Astrocyte of the hippocampus (primary cell): ENCODE measurements at places on chromosomes 3 and 15.

GRCh38 chr3:63706321-63707085 lies 54.0 kb downstream of the SNTN start:
- DNase-seq: peak; percentile 70

- no peak for DNase-seq
These were observed 78.1 kb downstream of the OXNAD1 start for GRCh38 chr3:16343101-16343500.

GRCh38 chr3:178785961-178786360 lies 249.7 kb downstream of the KCNMB2 start:
- peak; percentile 53 for DNase-seq

- no peak for DNase-seq
These were observed 166.8 kb upstream of the LRRN1 start for GRCh38 chr3:3632449-3632848.

- DNase-seq: no peak
These were observed 40.8 kb upstream of the ABHD17C start for GRCh38 chr15:80654299-80654698.

GRCh38 chr15:85440451-85440850 lies 60.0 kb downstream of the AKAP13 start:
- no peak for DNase-seq

GRCh38 chr3:88703501-88704059 lies 403.8 kb upstream of the EPHA3 start:
- DNase-seq: no peak

DNA sequence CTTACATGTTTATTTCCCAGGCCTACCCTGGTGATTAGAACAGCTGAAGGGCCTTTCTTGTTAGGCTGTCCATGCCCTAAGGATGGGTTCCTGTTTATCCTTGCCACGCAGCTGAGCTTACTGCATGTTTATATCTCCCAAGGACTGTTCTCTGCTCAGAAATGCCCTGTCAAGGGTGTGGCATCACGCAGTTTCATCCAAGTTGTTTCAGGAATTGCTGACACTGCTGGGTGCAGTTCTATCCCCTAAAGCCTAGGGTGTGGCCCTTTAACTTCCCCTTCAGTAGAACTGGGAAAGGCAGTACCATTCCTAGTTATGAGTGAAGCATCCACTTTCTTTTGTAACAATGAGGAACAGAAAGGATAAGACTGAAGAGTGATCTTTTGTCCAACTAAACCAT lies 5.0 kb downstream of the ELL3 start:
- no peak for DNase-seq

DNA sequence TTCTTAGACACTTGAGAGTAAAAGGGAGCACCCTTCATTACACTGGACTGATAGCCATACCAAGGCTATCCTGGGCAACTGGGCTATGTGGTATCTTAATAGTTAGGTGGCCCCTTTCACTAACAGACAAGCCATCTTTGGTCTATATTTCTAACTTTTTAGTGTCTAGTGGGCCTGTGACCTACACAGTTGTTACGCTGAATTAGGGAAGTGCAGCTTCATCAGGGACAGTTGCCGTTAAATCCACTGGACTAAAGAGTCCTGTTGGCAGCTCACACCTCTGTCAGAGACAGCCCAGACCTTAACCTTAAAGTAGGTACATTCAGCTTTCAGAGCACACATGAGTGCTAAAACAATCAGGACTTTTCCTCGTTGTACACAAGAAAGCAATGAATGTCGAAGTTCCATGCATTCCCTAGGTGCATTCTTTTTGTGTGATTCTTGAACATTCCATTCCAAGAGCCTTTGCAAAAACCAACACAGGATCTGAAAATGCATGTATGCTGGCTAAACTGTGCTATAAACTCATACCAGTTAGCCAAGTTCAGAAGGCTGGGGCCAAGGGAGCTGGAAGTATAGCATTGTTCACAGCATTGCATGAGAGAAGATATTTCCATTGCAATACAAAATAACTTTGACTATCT lies 230.2 kb upstream of the EIF1B start:
- peak; percentile 89 for DNase-seq

GRCh38 chr15:90451053-90451850 lies 63.2 kb downstream of the IQGAP1 start:
- DNase-seq: peak; percentile 58

DNA sequence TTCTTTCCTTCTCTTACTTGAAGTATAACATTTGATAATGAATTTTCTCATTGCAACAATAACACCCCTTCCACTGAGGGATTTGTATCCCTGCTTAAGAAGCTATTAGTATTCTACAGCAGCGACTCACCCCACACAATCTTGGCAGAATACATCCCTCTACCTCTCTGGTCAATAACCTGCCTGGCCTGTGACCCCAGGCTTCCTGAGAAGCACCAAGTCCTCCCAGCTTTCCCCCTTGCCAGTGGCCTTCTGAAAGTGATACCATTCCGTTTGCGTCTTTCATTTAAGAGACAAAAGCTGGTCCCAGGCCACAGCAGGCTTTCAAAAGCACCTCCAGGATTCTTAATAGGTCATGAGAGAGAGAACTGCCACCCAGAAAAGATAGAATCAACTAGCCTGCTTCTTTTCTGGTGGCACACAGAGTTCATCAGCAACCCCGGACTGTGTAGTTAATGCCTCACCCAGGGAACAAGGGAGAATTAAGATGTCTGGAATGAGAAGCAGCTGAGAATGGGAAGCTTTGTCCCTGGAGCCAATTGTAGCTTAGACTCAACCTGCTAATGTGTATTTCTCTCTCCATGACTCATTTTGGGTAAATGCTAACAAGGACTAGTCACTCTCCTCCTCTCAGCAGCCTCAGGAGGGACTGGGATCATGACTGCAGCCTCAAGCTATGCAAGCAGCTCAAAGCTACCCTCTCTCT lies 101.0 kb upstream of the CPNE4 start:
- peak; percentile 96 for DNase-seq

DNA sequence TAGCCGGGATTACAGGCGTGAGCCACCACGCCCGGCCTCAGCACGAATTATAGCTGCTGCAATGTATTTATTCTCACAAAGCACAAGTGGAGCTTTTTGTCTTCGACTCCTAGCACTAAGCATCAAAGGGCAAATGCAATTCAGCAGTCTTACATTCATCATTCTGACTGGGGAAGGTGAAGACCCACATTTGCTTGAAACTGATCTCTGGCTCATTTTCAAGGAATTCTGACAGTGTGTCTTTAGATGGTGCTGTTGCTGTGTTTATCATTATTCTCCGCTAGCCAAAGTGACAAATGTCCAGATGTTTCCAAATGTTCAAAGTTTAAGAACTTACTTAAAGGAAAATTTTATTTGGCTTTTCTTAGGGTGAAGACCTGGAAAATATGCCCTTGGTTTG lies 55.9 kb downstream of the SGO1 start:
- DNase-seq: no peak

- DNase-seq: peak; percentile 12
These were observed 18.9 kb upstream of the ACAP2 start for GRCh38 chr3:195461594-195462307.

- peak; percentile 76 for DNase-seq
These were observed 3.2 kb downstream of the RTP3 start for GRCh38 chr3:46500656-46501635.

GRCh38 chr15:28983432-28984311 lies 97.9 kb downstream of the APBA2 start:
- DNase-seq: no peak

GRCh38 chr3:16916840-16917239 lies 32.1 kb downstream of the PLCL2 start:
- no peak for DNase-seq

- DNase-seq: peak; percentile 39
These were observed 6.1 kb upstream of the LEKR1 start for GRCh38 chr3:156819842-156820691.

DNA sequence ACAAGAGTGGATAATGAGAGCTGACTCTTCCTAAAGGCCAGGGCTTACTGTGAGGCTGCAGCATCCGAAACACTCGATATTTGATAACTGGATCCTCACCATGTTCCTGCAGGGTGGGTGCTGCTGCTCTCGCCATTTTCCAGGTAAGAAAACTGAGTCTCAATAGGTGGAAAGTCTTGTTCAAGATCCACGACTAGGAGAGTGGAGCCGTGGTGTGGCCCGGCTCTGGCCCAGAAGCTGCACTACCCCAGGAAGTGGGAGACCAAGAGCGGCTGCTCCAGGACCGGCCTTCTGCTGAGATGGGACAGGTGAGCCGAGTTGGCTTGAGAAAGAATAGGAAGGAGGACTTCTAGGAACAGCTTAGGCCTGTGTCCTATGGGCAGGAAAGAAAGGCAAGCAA lies 121.6 kb downstream of the SMAD6 start:
- no peak for DNase-seq

DNA sequence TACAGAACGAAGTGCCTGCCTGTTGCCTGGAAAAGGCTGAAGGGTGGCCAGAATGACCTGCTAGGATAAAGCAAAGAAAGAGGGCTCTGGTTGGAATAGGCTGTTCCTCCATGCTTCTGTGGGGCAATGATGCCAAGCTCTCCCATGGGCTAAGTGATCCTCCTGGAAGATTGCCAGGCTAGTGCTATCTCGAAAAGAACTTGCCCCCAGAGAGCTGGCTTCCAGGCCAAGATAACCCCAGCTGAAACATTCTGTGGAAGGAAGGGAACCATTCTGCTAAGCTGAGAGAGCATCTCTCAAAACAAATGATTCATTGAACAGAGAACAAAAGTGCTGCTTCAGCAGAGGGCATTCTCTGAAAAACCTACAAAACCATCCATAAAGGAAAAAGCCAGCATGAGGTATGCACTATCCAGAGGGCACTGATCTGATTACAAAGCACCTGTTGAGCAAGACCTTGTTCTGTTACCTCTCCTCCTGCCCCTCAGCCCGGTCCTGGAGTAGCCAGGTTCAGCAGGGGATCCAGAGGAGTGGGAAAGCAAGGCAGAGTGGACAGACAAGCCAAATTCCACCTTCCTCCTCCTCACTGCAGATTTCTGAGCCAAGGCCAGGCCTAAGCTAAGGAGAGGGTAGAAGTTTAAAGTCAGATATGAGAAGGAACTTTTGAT lies 31.9 kb upstream of the SPRED1 start:
- no peak for DNase-seq

GRCh38 chr3:149374391-149374790 lies 3.1 kb downstream of the TM4SF1 start:
- DNase-seq: no peak

DNA sequence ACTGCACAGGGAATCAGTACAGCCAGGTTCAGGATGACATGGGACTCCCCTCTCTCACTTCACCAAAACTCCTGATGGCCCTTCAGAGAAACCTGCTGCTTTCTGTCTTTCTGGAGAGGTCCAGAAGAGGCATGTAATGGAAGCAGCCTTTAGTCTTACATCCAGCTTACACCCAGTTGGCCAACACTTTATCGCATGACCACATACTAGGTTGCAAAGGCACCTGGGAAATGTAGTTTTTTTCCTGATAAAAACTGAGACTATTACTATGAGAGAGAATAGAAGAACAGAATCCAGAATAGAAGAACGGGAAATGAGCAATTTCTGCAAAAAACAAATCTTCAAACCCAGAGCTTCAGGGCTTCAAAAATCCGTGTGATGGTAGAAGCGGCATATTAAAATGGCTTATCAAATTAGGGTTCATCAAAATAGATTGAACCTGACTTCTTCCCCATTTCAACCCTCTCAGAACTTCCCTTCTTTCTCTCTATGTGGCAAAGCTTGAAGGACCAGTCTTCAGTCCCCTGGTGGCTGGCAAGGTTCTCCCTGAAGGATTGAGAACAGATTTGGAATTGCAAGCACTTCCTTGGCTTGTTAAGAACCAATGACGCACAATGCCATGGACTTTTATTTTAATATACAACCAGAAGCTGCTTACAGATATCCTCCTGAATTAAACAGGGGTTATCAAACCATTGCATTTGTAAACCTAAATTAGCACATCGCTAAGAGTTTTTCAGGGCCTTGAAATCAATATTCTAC lies 34.4 kb downstream of the CORO2B start:
- DNase-seq: no peak

- DNase-seq: no peak
These were observed 25.5 kb upstream of the HACD2 start for GRCh38 chr3:123610331-123610730.

DNA sequence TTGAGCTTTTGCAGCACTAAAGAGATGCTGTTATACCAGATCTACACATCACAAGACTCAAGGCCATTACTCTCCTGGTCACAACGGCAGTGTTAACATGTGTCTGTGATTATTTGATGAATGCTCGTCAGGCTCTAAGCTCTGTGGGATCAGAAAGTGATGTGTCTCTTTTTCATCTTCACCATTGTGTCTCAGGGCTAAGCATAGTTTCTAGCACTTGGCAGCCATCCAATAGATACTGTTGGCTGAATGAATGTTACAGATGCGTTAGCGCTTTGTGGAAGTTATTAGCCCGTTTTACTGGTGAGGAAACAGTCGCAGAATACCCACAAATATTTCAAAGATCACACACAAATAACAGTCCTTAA lies 1.2 kb upstream of the FAM81A start:
- peak; percentile 20 for DNase-seq

- peak; percentile 65 for DNase-seq
These were observed 161.7 kb downstream of the BBX start for GRCh38 chr3:107684431-107684925.

DNA sequence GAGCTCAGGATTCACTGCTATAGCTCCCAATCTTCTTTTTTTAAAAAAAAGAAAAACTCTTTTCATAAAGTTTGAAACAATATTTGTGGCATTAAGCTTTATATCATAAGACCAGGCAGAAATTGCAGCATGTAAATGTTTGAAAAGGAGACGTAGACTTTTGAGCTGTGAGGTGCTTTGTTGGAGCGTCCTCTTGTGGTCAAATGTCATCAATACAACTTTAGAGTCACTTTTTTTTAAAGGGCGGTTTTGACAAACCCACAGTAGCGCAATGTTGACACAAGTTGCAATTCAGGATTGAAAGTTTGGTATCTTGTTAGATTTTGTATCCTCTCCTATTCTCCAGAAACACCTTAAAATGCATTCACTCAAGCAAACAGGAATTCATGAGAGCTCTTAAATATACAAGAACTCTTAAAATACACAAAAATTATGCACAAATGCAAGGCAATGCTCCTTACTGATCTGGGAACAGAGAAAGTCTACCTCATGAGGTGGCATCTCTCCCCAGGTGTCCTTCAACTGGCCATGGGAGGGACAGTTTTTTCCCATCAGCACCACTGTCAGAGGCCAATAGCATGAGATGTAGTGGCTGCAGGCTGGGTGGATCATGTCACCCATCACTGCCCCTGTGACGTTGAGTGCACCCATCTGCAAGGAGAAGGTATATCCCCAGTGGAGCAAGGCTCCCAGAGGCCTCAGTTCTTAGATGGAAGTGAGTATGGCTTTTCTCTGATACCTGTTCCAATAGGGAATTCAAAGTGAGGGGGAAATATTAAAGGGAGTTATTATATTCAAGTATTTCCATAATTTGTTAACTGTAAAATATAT lies 70.7 kb downstream of the ANXA2 start:
- DNase-seq: peak; percentile 75

GRCh38 chr3:74511078-74511477 lies 103.4 kb downstream of the CNTN3 start:
- DNase-seq: no peak

- DNase-seq: no peak
These were observed 147.7 kb upstream of the GALNT15 start for GRCh38 chr3:16026753-16027152.

DNA sequence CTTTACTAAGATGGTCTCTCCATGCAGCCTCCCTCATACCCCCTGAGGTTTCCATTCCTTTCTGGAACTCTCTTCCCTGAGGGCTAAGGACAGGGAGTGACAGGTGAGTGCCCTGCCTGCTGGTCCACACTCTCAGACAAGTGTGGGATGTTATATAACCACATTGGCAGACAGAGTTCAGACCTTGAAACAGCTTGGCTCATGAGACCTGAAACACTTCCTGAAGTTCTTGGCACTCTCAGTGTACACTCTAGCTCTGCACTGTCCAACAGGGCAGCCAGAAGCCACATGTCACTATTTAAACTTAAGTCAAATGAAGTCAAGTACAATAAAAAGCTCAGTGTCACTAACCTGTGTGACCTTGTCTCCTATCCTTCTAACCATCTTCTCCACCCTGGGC lies 188.5 kb downstream of the ZNF621 start:
- no peak for DNase-seq
